Stimulated activated CD8-positive, alpha-beta memory T cell treated with anti-CD3 and anti-CD28 coated beads, Interleukin-4, amount 100 ng/mL, for 48 hours (primary cell): ENCODE measurements at places on chromosomes 11 and 22.

- DNase-seq: no peak
Measured at GRCh38 chr22:26889802-26890201, 232.4 kb downstream of the MIAT start.

DNA sequence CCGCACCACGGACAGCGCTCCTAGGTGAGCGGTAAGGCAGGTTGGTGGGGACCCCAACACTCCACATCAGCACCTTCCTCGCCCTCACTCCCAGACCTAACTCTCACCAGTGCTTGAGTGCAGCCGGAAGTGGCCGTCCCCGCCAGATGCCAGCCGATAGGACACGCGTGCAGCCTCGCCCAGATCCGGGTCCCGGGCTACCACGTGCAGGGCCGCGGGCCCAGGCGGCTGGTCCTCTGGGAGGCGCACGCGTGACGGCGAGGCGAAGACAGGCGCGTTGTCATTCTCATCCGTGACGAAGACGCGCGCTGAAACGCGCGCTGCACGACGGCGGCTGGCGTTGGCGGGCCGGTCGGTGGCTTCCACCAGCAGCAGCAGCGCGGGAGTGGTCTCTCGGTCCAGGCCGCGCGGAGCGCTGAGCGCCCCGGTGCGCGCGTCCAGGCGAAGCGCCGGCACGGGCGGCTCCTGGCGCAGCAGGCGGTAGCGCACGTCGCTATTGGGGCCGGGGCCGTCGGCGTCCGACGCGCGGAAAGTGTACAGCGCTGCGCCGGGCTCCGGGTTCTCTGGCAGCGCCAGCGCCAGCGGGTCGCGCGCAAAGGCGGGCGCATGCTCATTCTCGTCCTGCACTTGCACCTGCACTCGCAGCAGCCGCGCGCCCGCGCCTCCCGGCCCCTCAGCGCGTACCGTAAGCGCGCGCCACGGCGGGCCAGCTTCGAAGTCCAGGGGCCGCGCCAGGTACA, 10.8 kb upstream of the TPP1 start:
- no peak for DNase-seq

GRCh38 chr22:37457093-37457893, 28.9 kb downstream of the MFNG start:
- DNase-seq: peak; percentile 95

DNA sequence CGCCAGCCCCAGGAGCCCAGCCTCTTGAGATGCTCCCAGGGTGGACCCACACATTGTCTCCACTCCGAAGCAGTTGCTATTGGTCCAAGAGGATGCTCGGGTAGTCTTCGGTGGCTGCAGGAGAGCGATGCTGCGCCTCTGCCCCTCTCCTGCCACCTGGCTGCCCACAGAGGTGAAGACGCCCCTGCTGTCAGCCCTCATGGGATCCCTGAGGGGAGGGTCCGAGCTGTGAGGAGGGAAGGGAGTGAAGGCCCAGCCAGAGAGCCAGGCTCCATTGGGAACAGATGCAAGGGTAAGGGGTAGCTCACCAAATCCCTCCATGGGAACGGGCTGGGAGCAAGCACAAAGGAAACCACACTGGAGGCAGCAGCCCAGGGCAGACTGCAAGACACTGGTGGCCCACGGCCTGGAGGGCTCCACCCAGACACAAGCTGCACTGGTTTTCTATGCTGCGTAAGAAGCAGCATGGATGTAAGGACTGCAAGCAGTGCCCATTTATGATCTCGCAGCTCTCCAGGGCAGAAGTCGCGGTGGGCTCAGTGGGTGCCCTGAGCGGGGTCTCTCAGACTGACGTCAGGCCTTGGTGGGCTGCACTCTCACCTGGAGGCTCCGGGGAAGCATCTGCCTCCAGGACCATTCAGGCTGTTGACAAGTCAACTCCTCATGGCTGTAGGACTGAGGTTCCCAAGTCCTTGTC, 15.7 kb downstream of the TSPAN32 start:
- DNase-seq: no peak

DNA sequence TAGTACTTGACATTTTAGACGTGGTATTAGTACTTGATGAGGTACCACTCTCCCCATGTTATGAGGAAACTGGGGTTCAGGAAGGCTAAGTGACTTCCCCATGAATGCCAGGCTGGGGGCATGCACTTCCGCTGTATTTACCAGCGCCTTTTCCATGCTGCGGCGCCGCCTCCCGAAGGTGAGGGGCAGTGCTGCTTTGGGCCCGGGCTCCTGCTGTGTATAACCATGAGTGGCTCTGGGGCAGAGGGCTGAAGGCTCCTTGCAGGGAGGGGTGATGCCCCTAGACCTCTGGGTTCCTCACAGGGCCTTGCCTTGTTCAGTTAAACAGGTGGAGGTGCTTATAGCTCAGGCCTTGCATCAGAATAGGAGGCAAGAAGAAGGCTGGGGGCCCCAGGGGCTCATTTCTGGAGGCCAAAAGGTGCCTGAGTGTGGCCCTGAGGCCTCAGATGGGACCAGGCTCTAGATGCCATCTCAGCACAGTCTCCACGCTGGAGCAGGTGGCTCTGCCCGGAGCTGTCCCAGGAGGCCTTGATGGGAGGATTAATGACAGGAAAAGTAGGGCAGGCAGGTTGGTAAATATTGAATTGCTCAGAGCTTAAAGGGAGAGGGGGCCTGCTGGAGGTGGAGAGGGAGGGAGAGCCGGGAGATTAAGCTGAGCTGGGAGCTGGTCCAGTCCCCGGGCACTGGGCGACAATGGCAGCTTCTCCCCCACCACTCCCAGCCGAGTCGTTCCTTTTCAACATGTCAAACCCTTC, 129.6 kb downstream of the CEP164 start:
- DNase-seq: no peak

DNA sequence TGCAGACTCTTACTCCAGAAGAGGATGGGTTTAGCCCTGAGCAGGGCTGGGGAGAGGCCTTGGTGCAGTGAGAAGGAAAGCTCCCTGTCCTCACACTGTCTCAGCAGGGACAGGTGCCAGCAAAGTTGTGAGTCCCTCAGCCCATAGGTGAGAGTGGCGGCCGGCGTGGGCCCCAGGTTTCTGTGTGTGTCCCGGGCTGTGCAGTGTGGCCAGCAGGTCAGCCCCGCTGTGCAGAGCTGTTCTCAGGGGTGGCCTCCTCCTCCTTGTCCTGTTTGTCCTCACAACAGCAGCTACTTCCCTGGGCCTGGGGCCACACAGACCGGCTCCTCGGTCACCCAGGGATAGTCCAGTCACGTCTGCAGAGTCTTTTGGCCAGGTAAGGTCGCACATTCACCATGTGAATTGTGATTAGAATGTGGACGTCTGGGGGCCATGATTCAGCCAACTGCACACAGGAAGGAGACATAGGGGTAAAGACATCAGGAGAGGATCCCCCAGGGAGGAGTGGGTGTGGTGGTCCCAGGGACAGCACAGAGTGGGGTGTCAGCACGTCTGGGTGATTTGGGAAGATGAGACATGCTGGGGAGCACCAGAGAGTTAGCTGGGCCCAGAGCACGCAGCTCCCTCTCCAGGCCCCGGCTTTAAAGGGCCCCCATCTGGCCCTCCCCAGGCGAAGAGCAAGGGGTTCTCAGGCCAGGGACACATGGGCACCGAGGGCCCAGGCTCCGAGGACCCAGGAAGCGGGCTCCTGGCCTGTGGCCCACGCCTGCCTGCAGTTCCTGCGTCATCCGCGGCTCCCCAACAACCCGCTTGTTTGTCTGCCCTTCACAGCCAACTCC, 81.6 kb downstream of the MYEOV start:
- no peak for DNase-seq

GRCh38 chr11:61609000-61609979, 28.4 kb upstream of the SYT7 start:
- no peak for DNase-seq

- DNase-seq: no peak
Measured at GRCh38 chr11:130498181-130498580, 49.7 kb downstream of the ADAMTS15 start.

- no peak for DNase-seq
Measured at GRCh38 chr11:122168218-122168617, 52.2 kb upstream of the BLID start.

- no peak for DNase-seq
Measured at GRCh38 chr22:42717197-42717928, 3.3 kb downstream of the A4GALT start.

DNA sequence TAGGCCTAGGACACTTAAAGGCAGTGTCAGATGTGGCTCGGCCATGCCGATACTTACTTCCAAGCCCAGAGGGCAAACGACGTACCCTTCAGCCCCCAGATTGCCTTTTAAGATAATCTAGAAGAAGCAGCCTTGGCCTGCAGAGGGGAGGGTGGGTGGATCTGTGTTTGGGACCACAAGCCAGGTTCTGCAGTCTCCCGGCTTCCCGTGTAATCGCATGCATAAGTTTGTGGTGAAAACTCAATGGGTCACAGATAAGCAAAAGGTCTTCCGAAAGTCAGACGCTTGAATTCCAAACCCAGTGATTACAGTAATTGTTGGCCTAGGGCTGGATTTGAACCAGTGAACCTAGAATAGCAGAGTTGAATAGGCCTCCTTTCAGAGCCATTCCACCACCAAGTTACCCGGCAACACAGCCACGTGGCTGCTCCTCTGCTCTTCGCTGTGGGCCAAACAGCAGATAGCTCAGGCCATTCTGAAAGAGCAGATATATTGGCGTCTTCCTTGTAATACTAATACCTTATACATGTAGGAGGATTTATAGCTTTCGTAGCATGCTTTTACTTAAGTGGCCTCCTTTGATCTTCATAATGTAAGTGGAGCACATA, 170.8 kb upstream of the CADM1 start:
- no peak for DNase-seq

GRCh38 chr11:75182664-75183063, 31.8 kb downstream of the SLCO2B1 start:
- no peak for DNase-seq

- DNase-seq: no peak
Measured at GRCh38 chr22:19788661-19789225, 28.2 kb downstream of the TBX1 start.

GRCh38 chr11:29432719-29433325, 584.0 kb downstream of the KCNA4 start:
- DNase-seq: no peak

- DNase-seq: no peak
Measured at GRCh38 chr11:106642331-106642730, 375.9 kb downstream of the GUCY1A2 start.

DNA sequence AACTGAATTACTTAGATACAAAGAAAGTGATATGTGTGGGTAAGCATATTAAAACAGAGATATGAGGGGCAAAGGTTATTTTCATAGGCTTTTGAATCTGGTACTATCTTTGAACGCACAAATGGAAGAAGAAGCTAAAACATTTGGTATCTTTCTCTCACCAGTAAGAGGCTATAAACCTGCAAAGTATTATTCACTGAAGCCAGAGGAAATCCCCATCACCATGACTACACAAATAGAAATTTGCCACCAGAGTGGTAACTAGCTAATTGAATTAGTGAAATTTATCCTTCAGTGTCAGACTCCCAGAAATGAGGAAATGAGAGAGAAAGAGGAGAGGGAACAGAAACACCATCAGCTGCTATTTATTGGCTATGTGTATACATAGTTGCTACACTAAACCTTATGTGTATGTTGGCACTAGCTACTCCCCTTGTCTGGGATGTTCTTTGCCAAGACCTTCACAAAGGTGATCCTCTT, 503.4 kb downstream of the DLG2 start:
- DNase-seq: no peak

- no peak for DNase-seq
Measured at GRCh38 chr22:50671641-50672040, 982 bp upstream of the SHANK3 start.

GRCh38 chr11:5277807-5278382, 8.2 kb upstream of the HBE1 start:
- no peak for DNase-seq

DNA sequence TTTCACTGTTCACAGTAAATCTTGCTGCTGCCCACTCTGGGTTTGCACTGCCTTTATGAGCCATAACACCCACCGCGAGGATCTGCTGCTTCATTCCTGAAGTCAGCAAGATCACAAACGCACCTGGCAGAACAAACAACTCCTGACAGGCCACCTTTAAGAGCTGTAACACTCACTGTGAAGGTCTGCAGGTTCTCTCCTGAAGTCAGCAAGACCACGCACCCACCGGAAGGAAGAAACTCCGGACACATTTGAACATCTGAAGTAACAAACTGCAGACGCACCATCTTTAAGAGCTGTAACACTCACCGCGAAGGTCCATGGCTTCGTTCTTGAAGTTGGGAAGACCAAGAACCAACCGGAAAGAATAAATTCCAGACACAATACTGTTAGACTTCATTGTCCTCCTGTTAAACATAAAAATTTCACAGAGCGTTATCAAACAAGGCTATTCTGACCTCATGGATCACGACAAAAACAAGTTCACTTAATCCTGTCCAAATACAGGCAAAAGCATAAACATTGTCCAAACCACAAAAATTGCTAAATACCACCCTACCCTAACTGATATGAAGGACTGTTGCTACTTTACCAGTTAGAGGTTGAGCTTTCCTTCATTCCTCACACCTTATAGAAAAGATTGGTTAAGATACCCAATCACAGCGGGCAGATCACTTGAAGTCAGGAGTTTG, 3.0 kb upstream of the CCDC117 start:
- no peak for DNase-seq

GRCh38 chr11:118547132-118547531, 16.1 kb downstream of the TMEM25 start:
- DNase-seq: no peak

GRCh38 chr11:126544108-126545056, 188.9 kb downstream of the ST3GAL4 start:
- DNase-seq: no peak

- DNase-seq: no peak
Measured at GRCh38 chr22:44276041-44276440, 36.7 kb downstream of the SHISAL1 start.

GRCh38 chr11:36818410-36818809, 220.4 kb upstream of the RAG2 start:
- DNase-seq: no peak

DNA sequence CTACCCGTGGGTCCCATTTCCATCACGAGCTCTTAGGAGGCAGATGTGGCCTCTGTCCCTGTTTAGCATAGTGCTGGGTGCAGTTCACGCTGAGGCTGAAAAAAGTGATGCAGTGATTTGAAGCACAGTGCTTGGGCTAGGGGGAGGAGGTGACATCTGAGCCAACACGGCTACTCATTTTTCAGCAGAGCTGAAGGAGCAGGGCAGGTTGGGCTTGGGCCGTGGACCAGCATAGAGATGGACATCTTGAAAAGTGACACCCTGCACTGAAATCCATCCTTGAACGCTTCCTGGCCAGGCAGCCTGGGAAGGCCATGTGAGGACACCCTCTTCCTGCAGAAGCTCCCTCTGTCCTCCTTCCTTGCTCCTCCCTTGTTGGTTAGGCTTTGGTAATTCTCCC, 66.4 kb downstream of the ADAMTS15 start:
- no peak for DNase-seq
